ENCODE measurements at places on chromosomes 13 and 19.
A peak's percentile ranks its signal among the peaks of the same experiment; 100 is the strongest.

- DNase-seq: no peak
These were observed 13.2 kb downstream of the PRR36 start for GRCh38 chr19:7860714-7861618.

DNA sequence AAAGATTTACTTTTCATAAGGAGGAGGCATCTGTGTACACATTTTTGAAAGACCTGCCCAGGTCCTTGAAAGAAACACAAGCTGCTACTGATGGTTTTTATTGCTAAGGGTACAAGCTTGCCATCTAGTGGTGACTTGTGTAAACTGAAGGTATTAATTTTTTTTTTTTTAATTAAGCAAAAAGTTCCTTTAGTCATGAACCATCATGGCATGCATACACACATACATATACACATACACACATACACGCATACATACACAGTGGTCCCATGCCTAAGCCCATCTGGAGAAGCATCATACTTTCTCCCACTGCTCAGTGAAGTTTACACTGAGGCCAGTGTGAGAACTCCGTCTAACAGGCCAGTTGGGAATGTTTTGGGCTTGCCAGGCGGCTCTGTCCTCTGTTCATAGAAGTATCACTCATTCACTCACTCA is 312.5 kb downstream of the DCLK1 start:
- no peak for DNase-seq

- no peak for DNase-seq
These were observed 194.3 kb downstream of the GPC6 start for GRCh38 chr13:93420887-93421286.

GRCh38 chr13:54492995-54493394 is 1464.4 kb downstream of the OLFM4 start:
- no peak for DNase-seq

DNA sequence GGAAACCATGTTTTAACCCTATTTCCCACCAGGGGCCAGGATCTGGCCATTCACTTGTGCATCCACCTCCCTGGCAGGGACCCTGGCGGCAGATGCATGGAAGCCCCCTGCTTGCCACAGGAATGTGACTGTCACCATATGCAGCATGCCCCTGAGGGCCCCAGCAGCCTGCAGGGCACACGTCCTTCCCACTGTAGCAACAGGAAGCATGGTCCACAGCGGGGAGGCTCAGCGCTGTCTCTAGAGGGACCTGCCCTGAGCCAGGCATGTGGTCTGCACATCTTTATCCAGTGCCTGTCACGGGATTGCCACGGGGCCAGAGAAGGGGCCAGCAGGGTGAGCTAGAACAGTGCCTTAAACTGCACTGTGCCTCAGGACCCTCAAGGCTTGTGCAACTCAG is 34.9 kb upstream of the MCF2L start:
- DNase-seq: no peak

GRCh38 chr13:97307882-97308624 is 85.9 kb downstream of the MBNL2 start:
- DNase-seq: no peak

GRCh38 chr19:42569193-42569592 is 25.5 kb downstream of the CEACAM8 start:
- no peak for DNase-seq

- DNase-seq: no peak
These were observed 20.7 kb downstream of the MAP4K1 start for GRCh38 chr19:38597075-38597474.

DNA sequence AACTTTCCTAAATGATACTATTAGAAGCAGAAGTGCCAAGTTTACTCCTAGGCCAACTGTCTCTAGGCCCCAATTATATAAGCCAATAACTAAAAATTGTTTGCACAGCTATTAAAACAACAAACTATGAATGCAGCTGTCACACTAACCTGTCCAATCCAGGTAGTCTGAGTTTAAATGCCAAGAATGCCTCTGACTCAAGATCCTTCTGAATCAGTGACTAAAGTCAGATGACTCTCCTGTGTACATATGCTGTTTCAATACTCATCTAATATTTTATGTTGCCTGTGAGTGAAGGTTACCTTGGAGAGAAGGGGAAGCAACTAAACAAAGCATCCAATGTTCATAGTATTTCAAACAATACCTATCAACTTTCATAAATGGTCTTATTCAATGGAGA is 257.0 kb downstream of the ENOX1 start:
- DNase-seq: no peak

DNA sequence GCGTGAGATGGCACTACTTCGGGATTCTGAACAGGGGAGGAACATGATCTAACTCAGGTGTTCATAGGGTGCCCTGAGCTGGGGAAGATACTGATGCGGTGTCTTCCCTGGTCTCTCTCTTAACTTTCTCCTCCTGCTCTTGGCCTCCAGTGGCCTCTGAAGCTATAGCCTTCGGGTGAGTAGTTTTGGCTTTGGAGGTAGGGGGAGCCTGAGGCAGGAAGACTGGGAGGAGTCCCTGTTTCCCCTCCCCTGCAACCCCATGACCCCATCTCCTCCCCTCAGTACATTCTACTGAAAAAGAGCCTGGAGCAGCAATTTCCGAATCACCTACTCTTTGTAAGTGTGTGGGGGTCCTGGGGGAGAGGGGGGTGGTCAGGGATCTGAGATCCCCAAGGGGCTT is 3.5 kb downstream of the SELENOV start:
- DNase-seq: no peak

GRCh38 chr19:30064348-30064699 is 122.3 kb downstream of the URI1 start:
- no peak for DNase-seq

- DNase-seq: no peak
These were observed at the start of gene REEP6 for GRCh38 chr19:1491114-1491848. REEP6 (plus strand) TSS chr19:1491181; CDS start chr19:1491270, 89 bp downstream.

GRCh38 chr19:17555929-17556813 is 722 bp downstream of the COLGALT1 start:
- peak; percentile 12 for DNase-seq

GRCh38 chr13:108957369-108958012 is 328.1 kb downstream of the MYO16 start:
- no peak for DNase-seq

DNA sequence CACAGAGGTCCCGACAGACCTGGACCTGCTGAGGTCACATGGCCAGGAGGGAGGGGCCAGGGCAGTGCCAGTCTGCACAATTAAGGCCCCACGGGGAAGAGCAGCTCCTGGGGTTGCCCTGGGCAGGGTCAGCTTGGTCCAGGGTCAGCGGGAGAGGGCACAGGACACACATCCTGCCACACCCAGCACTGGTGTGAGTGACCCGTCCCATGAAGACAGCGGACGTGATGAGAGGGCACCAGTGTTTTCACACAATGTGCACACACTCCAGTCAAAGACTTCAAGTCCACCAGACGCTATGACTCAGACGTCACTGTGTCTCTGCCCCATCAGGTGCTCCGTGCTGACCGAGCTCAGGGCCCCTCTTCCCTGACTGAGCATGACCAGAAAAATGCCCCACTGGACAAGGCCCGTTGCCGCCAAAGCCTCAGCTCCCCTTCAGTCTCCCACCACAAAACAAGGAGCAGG is 4.2 kb downstream of the TMEM259 start:
- no peak for DNase-seq

DNA sequence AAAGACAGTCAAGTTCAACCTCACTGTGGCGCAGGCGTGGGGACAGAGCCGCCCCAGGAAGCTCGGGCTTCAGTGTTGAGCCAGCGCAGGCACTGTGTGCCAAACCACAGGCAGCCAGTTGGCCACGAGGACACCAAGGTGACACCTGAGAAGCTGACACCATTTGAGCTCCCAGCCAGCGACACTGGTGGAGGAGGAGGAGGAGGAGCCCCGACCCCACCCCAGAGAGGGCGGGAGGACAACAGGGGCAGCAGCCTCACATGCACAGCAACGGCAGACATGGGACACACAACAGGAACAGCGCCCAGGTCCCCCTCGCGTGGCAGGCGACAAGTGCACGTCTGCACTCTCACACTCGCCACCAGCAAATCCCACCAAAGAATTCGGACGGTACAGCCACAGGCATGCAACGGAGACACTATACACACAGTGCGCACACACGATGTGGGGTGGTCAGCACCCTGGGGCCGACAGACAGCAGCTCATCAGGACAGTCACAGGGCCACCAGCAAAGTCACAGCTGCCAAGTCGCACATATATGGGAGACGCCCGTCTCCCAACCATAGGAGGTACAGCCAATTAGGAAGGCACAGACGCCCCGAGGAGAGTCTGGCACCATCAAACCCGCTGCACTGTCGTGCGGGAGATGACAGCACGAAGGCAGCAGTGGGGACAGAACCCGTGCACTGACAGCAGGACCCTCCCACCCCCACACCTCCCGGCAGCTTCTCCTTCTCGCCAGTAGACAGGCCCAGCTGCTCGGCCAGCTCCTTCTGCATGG is 3.4 kb downstream of the EIF3G start:
- DNase-seq: no peak

DNA sequence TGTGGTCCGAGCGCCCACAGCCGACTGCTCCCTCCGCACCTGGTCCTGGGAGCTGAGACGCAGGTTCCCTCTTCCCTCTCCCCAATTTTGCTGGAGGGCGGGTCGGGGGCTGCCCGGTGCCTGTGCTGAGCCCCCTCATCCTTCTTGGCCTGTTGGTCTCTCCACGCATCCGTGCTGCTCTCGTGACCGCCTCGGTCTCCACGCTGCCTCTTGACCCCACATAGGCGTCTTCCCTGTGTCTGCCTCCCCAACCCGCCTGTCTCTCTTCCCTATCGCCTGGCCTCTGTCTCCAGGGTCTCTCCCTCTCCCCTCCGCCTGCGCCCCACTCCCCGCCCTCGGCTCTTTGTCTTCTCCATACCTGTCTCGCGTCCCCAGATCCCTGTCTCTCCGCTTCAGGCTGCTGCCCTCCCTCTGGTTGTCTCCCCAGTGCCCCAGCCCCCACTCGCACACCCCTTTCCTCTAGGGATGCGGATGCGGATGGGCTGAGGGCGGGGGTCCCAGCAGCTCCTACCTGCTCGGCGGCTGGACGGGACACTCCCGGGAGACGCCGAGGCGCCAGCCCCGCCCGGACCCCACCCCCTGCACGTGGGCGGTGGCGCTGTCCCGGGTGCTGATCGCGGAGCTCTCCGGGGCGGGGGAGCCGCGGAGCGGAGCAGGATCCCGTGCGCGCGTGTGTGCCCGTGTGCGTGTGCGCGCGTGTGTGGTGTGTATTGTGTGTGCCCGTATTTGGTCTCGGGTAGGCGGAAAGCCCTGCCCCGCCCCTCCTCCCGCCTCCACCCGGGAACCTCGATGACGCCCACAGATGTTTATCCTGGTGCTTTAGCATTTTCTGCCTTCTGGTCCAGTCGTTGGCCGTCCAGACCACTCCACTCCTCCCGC is at the start of gene SYT5:
Gene SYT5, minus strand, starts transcription at position 684 of the 879 bp plus-strand sequence. CDS start 1,248 bp downstream, outside the sequence.
- peak; percentile 45 for DNase-seq

GRCh38 chr13:98938801-98939200 is 39.1 kb downstream of the DOCK9 start:
- no peak for DNase-seq

GRCh38 chr13:30832377-30832776 is 73.7 kb upstream of the MEDAG start:
- no peak for DNase-seq

GRCh38 chr19:53365899-53366493 is 491 bp downstream of the ZNF525 start:
- peak; percentile 13 for DNase-seq

GRCh38 chr19:43532571-43532961 is 422 bp upstream of the ZNF575 start:
- no peak for DNase-seq

GRCh38 chr19:588093-588740 is 1.5 kb upstream of the HCN2 start:
- DNase-seq: peak; percentile 48

DNA sequence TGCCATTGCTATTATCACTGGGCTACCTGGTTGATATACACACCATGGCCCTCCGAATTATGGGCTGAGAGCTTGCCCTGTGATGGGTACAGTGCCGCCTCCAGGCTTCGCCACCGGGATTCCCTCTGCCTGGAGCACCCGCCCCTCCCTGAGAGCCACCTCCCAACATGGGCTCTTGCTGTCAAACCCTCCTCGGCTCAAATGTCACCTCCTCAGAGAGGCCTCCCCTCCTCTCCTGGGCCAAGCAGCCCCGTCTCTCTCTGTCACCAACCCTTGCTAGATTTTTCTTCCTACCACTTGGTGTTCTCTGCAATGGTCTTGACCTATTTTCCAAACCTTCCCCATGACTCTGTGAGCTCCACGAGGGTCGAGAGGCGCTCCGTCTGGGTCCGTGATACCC is 12.2 kb upstream of the TLE2 start:
- no peak for DNase-seq

GRCh38 chr13:110230661-110231347 is 76.2 kb downstream of the COL4A1 start:
- DNase-seq: no peak

DNA sequence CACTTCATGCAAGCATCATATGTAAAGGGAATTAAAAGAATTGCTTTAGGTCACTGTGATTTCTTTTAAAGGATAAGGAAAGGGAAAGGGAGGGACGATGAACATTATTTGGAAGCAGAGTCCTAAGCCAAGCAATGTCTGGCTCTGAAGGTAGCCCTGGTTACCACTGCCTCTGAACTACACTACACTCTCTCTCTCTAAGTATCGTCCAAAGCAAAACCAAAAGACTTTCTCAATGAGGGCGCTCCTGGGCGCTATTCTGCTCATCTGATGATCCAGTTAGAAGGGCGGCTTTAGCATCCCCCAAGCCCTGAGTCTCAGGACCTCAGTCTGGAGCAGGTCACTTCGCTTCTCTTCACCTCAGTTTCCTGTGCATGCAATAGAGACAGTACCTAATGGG is 26.2 kb downstream of the FOXO1 start:
- DNase-seq: no peak

- DNase-seq: no peak
These were observed 43.5 kb downstream of the ATP7B start for GRCh38 chr13:51967482-51968446.

GRCh38 chr13:46207828-46208227 is 3.9 kb upstream of the LRRC63 start:
- no peak for DNase-seq

DNA sequence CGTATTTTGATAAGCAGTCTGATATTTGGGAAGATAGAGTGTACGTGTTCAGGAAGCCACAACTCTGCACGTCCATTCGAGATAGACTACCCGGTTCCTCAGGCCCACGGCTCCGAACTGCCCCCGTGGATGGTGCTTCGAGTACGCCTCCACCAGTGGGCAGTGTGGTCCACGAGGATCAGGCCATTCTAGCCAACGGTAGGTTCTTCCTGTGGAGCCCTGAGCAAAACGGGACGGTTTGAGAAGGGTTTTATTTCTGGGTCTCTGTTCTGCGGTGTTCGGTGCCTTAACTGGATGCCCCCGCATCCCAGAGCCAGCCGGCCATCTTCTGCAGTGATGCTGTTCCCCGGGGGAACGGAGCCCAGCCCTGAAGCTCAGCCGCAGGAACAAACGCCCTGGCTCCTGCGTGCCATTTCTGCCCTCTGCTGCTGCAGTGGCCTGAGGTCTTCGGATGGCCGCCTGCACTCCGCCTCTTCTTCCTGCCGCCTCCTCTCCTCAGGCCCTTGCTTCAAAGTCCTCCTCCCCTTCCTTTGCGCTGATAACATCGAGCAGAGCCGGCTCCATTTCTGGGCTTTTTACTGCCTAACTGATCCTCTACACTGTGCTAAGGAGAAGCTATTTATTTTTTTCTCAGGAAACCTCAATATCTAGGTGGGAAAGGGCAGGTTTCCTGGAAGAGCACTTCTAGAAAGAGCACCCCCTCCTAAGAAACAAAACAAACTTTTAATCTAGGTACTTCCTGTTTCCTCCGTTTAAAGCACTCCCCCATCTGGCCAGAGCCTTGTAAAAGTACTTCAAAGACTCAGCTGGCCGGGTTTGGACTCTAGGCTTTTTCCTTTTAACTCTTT is 36.2 kb upstream of the SLC46A3 start:
- DNase-seq: no peak
